Lower lobe of right lung (tissue), 2 donors: ENCODE measurements at places on chromosomes 7 and 10.
A peak's percentile ranks its signal among the peaks of the same experiment; 100 is the strongest.

DNA sequence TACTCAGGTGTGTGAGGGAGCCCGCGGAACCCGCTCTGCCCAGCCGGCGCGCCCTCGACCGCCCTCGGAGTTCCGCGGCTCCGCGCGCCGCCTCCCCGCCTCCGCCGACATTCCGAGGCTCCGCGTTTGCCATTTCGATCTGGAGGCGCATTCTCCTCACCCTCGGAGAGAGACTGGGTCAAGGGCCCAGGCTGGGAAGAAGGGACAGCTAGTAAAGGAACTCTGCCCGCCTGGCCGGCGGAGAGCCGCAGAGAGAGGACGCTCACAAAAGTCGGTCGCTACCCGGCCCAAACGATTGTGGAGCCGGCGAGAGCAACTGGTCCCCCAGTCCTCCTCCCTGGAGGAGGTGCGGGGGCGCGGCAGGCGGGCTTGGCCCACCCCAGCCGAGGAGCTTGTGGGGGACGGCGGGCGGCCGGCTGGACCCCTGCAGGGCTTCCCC is 74.5 kb upstream of the LEP start:
- DNase-seq: no peak

GRCh38 chr10:6770846-6771245 is 190.8 kb upstream of the PRKCQ start:
- no peak for DNase-seq

- no peak for DNase-seq
Observed at GRCh38 chr7:3950249-3950648, 649.2 kb downstream of the SDK1 start.

DNA sequence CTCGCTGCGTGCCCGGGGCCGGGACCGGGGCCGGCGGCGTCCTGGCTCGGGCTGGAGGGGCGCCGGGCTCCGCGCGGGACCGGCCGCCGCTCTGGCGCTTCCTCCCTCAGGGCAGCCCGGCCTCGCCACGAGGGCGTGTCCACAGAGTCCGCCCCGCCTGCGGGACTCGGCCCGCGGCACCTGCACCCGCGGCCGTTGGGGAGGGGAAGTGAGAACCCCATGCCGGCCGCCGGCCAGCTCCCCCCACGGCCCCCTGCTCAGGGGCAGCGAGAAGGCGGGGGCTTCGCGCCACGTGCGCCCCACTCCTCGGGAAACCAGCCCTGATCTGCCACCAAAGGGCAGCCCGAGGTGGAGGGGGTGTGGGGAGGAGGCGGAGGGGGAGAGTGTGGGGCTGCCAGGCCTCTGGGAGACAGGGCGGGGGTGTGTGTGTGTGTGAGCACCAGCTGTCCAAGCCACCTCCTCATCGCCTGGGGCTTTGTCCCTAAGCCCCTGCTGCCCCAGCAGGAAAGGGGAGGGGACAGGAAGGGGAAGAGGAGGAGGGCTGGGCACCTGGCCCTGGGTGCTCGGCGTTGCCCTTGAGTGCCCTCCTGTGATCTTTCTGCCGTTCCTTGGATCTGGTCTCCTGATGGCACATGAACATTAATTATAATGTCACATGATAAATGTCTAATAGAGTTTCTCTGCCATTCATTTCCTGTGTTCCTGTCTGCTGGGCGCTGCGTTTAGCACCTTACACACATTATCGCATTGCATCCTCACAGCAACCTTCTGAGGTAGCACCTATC is at the start of gene PIK3AP1:
Gene PIK3AP1 (minus strand): TSS at position 93 of the 785 bp plus-strand sequence. CDS start 120 bp downstream, outside the sequence.
- peak; percentile 82 for DNase-seq

- DNase-seq: no peak
Observed at GRCh38 chr10:80168162-80168511, 35.6 kb downstream of the PLAC9 start.

- no peak for DNase-seq
Observed at GRCh38 chr7:26166684-26167266, 14.8 kb downstream of the NFE2L3 start.

GRCh38 chr10:126880926-126881325 is 24.3 kb upstream of the DOCK1 start:
- no peak for DNase-seq

- DNase-seq: no peak
Observed at GRCh38 chr7:43164757-43165156, 52.3 kb downstream of the HECW1 start.
